ENCODE measurements at places on chromosomes 1 and 21.

DNA sequence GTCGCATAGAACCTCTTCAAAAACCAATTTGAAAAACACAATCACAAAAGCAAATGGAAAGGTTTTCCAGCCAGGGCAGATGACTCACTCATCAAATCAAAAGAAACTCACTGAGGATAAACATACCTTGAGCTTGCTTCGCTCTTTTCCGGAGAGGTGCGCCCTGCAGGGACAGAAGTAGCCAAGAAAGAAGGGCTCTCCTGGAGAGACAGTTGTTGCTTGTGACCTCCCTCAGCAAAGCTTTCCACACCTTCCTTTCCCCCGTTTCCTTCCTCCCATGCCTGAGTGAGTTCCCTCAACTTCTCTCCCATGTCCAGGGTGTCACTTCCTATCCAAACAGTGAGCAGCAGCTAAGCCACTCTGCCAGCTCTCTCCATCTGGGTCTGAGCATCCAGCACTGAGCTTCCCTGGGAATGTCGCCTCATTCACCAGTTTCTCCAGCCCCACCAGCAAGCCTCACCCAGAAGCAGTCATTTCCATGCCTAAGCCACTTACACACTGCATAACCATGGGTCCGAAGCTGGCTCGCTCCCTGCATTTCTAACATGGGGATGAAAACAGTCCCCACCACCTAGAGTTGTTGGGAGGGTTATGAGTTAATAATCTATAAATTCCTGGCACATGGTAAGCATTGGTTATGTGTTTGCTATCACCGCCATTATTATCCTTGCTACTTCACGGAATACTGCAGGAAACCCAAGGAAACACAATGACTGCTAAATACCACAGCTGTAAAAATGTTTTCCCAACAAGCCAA is 75.0 kb downstream of the PTPN14 start:
- no peak for DNase-seq

DNA sequence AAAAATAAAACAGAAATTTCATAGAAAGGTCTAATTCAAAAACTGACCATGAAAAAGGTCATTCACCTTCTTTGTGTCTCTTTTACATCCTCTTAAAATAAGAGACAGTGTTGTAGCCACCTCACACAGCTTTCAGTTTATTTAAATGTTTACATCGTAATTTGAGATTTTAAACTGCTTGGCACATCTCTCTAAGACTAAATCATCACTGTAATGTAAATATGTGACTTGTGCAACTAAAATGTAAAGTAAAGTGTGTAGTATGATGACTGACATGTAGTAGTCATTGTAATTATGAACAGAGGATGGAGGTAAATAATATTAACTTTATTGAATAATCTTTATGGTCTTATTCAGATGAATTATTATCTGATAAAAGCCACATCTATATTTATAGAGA is 283.9 kb downstream of the KCNT2 start:
- no peak for DNase-seq

DNA sequence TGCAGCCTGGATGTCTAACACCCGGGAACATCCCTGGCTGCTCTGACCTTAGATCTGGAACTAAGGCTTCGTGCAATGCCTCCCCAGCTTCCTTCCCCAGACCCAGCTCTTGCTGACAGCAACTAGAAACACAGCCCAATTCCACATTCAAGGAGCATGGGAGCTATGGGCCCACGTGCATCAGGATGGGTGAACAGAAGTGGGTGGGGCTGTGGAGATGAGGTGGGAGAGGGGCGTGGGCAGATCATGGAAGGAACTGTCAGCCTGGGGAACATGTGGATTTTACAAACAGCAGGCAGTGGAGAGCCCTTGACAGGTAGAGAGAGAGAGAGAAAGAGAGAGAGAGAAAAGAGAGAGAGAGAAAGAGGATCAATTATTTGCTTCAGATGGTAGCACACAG is 231.6 kb downstream of the MATN1 start:
- DNase-seq = no peak

DNA sequence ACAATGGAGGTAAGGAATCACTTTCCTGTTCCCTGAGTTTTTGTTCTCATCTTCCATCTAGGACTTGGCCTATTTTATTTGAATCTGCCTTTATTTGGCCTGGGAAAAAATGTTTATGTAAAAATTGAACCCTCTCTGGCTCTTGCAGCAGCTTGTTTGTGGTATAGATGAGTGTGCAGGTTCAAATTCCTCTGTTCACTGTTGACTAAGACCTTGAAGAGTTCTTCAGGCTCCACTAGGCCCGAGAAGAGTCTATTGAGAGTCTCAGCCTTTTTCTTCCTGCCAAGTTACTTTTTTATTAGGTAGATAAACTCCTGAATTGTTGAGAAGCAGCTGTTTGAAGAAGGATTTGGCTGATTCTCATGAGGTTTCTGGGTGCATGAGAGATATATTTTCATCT is 248.8 kb upstream of the ADGRL2 start:
- DNase-seq = no peak

GRCh38 chr1:163820766-163821165 is 499.0 kb downstream of the NUF2 start:
- no peak for DNase-seq

DNA sequence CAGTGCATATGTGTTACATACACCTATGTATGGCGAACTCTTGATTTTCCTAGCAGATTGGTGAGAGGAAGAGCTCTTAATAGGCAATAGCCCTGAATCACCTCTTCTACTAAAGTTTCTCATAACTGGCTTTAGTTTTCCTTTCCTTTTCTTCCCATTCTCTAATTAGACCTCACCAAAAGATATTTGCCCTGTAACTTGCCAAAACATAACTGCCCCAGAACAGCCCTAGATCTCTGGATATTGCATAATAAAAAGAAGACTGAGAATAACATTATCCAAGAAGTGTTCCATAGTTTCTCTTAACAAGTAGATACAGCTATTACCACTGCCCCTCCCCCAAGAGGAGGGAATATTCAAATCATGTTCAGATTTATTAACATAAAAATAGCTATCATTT is 16.3 kb downstream of the SGIP1 start:
- no peak for DNase-seq

DNA sequence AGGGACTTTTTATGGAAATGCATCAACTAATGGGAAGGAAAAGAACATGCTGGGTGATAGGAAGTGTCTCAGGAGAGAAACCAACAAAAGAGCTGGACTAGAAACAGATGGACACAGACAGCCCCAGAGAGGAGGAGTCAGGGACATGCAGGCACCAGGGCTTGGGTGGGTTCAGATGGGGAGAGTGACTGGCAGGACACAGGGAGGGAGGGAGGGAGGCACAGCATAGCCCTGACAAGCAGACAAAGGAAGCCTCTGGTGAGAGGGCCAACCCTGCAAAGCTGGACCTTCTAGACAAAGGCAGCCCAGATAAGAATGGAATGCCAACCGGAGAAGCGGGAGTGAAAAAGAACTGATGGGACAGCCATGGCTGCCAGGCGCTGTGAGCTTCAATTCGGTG is 568.8 kb downstream of the AJAP1 start:
- no peak for DNase-seq

GRCh38 chr21:45977396-45977795 is 4.2 kb upstream of the COL6A1 start:
- DNase-seq = no peak

DNA sequence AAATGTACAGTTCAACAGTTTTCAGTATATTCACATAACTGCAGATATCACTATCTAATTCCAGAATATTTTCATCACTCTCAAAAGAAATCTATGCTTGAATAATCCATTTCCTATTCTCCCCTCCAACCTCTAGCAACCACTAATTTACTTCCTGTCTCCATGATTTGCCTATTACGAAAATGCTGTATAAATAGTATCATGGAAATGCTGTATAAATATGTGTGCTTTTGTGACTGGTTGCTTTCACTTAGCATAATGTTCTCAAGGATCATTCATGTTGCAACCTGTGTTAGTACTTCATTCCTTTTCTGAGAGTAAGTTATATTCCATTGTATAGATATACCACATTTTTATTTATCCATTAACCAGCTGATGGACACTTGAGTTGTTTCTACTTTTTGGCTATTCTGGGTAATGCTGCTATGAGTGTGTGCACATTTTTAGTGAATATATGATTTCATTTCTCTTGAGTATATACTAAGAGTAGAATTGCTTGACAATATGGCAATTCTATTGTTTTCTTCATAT is 115.6 kb downstream of the TNFSF18 start:
- no peak for DNase-seq

GRCh38 chr1:115606305-115606704 is 35.5 kb upstream of the VANGL1 start:
- DNase-seq = no peak

DNA sequence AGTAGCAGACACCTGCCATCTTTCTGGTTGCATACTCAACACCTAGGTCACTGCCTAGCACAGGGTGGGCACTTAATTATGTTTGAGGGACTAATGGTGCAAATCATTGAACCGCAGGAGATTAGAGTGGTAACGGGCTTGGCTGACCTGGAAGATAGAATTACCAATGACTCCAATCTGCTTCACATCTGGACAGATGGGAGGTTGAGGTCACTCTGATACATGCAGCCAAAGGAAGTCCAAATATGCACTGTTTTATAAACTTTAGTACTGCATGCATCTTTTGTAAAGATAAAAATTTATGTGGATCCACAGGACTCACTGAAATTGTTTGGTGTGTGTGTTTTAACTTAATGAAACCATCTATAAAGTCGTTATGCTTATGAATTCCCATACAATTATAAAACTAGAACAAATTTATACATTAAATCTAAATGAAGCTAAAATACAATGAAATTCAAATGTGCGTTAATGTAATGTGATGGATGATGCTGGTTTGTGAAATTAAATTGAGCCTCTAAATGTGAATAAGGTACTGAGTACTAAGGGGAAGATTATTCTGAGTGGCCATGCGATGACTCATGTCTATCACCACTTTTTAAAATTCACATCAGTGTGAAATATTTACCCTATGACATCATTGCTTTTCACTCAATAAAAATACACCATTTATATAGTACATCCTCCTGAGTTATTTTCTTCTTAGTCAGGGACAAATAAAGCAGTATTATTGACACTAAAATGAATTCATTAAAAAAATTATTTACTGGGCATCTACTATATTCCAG is 224.7 kb upstream of the FAM78B start:
- DNase-seq = no peak

- DNase-seq = no peak
These were observed 202.5 kb downstream of the FGGY start for GRCh38 chr1:59499273-59499942.

DNA sequence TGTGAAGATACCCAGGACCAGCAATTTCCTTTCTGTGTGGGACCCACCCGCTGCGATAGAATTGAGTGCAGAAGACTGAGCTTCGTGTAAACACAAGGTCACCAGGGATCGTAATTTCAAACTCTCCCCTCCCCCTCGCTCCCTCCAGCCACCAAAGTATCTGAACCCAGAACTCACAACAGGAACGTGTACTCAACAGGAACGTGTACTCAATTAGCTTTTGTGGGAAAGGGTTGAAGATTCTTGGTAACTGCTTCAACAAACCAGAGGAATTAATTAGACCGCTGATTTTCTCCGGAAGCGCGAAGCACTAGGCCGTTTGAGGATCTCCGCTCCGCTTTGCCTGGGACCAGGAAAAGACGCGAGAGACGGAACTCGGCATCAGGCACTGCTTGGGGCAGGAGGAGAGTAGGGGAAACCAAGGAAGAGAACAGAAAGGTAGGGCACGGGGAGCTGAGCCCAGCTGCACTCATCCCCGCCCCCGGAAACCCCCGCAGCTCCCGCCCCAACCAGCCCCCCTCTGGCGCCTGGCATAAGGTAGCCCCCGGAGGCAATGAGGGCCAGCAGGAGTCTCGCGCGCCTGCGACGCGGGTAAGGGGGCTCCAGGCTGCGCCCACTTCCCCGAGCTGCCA is 453 bp downstream of the DRAM2 start:
- no peak for DNase-seq

DNA sequence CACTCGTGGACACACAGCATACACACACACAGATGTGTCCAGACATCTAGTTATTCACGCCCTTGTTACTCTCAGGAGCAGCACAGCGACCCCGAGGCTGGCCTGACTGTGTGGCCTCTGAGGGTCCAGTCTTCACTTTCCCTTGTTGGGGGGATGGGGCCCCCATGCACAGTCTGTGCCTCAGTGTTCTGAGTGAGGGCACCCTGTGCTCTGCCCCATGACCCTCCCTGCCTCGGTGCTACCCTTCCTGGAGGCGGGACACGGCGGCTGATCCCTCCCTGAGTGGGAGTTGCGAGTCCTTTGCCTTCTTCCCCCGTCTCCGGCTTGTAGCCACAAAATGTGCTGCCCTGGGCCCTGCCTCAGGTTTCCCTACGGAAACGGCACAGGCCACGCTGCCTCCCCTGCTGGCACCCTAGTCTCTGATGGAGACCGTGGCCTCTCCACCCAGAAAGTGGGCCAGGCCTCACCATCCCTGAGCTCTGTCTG is 8.6 kb downstream of the CSTB start:
- no peak for DNase-seq

DNA sequence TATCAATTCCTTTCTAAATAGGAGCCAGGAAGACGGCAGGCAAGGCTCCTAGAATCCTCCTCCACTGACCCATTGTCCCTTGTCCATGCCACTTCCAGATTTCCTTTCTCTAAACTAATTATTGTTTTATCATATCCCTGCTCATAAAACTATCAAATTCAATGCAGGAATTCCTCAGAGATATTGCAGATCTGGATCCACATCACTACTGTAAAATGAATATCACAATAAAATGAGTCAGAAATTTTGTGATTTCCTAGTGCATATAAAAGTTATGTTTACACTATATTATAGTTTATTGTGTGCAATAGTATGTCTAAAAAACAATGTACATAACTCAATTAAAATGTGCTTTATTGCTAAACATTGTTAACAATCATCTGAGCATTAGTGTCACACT is 498.7 kb upstream of the NEGR1 start:
- DNase-seq = no peak
